Type B pancreatic cell (in vitro differentiated cells): ENCODE measurements at places on chromosomes 7 and 10. TPM values are rescaled to one million over a fixed set of nuclear protein-coding genes. Genes with fewer than 3 reads are reported as not detected.
A peak's percentile ranks its signal among the peaks of the same experiment; 100 is the strongest.

Gene MAGI2
- 5.7 and 13.3 TPM in 2 replicates for total RNA-seq

Gene ADRB1
- total RNA-seq = 1.4 and 2.0 TPM in 2 replicates

Gene GPR85
- 0.81 and 5.0 TPM in 2 replicates for total RNA-seq

Gene CTAGE4
- 2.5 and 4.7 TPM in 2 replicates for total RNA-seq

Gene ZNF248
- 6.0 and 9.5 TPM in 2 replicates for total RNA-seq

Gene SFRP5
- 5.7 and 9.6 TPM in 2 replicates for total RNA-seq

DNA sequence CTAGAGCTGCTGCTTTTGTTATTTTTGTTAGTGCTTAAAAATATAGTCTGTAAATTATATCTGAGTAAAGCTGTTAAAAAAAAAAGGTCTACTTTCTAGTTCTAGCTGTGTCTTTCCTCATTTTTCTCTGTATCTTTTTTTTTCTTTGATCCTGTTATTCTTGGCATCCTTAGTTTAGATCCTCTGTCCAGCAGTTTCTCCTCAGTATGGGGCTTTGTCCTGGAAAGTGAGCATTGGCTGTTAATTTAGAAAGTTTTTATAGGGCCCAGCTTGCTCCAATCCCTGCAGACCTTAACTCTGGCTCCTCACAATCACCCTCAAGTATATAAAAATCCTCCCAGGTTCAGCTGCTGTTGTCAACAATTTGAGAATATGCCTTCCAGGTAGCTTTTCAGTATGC lies 23.5 kb downstream of the DDX50 start:
- H3K27ac ChIP-seq = peak overlapping the region; percentile 88
- DNase-seq = no peak
- H3K27me3 ChIP-seq = no peaks in the 10 kb centered on the region
- peak overlapping the region; percentile 12 for H3K4me3 ChIP-seq

GRCh38 chr10:9172276-9172675 lies 1117.8 kb downstream of the GATA3 start:
- no peak overlapping the region for H3K4me3 ChIP-seq
- no peaks in the 10 kb centered on the region for H3K27me3 ChIP-seq
- no peaks in the 10 kb centered on the region for H3K36me3 ChIP-seq
- no peak overlapping the region for H3K27ac ChIP-seq
- no peaks in the 10 kb centered on the region for H3K4me1 ChIP-seq

DNA sequence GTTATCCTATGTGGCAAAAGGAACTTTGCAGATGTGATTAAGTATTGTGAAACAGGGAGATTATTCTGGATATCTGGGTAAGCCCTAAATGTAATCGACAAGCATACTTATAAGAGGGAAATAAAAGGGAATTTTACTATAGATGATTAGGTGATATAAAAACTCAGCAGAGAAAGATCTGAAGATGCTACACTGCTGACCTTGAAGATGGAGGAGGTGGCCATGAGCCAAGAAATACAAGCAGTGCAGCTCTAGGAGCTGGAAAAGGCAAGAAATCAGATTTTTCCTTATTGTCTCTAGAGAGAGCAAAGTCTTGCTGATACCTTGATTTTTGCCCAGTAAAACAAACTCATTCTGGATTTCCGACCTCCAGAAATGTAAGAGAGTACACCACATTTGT lies 67.7 kb downstream of the BRAF start:
- DNase-seq = no peak
- H3K4me1 ChIP-seq = peaks cover 10% of the 10 kb centered on the region
- no peak overlapping the region for H3K27ac ChIP-seq
- no peaks in the 10 kb centered on the region for H3K27me3 ChIP-seq
- no peak overlapping the region for H3K4me3 ChIP-seq

GRCh38 chr10:50410066-50410811 lies 158.9 kb upstream of the ASAH2 start:
- peak overlapping the region; percentile 13 for H3K27ac ChIP-seq
- no peaks in the 10 kb centered on the region for H3K27me3 ChIP-seq

GRCh38 chr10:77873536-77874380 lies 52.8 kb downstream of the DLG5 start:
- H3K4me1 ChIP-seq = peaks cover 51% of the 10 kb centered on the region
- no peak overlapping the region for H3K27ac ChIP-seq
- H3K27me3 ChIP-seq = no peaks in the 10 kb centered on the region
- no peak overlapping the region for H3K4me3 ChIP-seq
- no peaks in the 10 kb centered on the region for H3K36me3 ChIP-seq
- no peak for DNase-seq

DNA sequence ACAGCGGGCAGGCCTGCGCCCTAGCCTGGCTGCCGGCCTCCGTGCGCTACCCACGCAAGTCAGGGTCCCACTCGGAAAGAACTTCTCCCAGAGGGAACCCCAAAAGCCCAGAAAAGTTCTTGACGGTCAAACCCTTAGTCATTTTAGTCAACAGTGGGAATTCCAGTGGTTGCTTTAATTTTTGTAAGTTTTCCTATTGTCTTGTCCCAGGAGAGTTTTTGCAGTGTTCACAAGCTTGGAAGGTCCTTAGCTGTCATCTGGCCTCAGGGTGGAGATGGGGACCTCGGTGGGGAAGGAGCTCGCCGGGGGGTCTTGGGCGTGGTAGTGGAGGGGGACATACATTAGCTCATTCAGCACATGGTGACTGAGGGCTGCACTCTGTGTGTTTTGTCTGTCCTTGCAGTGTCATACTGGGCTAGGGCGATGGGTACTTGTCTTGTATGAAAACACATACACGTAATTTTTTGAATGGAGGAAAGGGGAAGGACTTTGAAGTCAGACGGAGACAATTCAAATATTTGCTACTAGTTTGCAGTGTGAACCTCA lies 736 bp downstream of the MINDY4 start:
- H3K27ac ChIP-seq = peak overlapping the region; percentile 73
- H3K4me3 ChIP-seq = peak overlapping the region; percentile 93
- no peak for DNase-seq
- H3K27me3 ChIP-seq = no peaks in the 10 kb centered on the region
- H3K4me1 ChIP-seq = peaks cover 5% of the 10 kb centered on the region

GRCh38 chr7:42014625-42015618 lies 222.1 kb downstream of the GLI3 start:
- peaks cover 79% of the 10 kb centered on the region for H3K36me3 ChIP-seq
- no peak overlapping the region for H3K4me3 ChIP-seq
- peak overlapping the region; percentile 50 for H3K27ac ChIP-seq
- H3K4me1 ChIP-seq = peaks cover 57% of the 10 kb centered on the region
